ENCODE measurements at places on chromosomes 3 and 15.
A peak's percentile ranks its signal among the peaks of the same experiment; 100 is the strongest.

DNA sequence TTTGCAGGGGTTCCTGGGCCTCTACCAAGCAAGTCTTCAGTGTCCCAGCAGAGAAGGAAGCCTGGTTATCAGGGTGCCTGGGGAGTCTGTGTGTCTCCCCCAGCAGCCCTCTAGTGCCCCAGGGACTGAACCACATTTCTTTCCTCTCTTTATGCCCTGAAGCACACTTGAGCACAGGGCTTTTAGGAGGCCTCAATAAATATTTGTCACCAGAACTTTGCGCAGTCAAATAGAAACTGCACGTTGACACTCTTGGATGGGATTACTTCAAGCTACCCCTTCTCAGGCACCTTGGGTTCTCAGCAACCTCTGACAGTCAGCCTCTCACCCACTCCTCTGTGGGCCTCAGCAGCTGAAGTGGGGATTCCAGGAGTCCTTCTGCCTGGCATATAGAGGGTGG lies 226.6 kb upstream of the HES1 start:
- no peak for DNase-seq

- DNase-seq, result no peak
Observed at GRCh38 chr3:197961582-197961945, 1.5 kb downstream of the LMLN start.

- DNase-seq, result no peak
Observed at GRCh38 chr3:157500232-157500631, 3.0 kb downstream of the VEPH1 start.

GRCh38 chr15:38085931-38086568 lies 151.6 kb downstream of the TMCO5A start:
- peak; percentile 41 for DNase-seq

GRCh38 chr3:102533784-102534183 lies 99.0 kb downstream of the ZPLD1 start:
- DNase-seq, result no peak

All from cardiac fibroblast (primary cell).